ENCODE measurements at places on chromosomes 5 and 9.

GRCh38 chr5:68962757-68963484, 130.9 kb upstream of the SLC30A5 start:
- peak; percentile 45 for DNase-seq

DNA sequence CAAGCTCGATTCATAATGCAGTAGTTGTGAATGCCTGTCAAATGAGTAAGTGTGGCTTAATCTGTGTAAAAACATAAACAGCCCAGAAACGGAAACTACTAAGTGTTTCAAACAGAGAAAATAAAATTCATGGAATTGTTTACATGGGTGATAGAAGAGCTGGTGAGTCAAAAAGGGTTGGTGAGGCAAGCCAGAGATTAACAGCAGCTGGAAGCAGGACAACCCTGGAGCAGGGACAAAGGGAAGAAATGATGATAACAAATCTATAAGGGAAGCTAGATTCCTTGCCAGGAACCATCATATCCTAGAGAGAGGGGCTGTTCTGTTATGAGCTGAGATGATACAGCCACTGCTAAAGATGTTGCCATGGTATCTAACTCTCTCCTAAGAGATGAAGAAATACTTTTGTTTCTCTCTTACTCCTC, 18.0 kb upstream of the PRR16 start:
- peak; percentile 97 for DNase-seq

- DNase-seq: no peak
Observed at GRCh38 chr9:92476962-92477361, 5.3 kb downstream of the ASPN start.

DNA sequence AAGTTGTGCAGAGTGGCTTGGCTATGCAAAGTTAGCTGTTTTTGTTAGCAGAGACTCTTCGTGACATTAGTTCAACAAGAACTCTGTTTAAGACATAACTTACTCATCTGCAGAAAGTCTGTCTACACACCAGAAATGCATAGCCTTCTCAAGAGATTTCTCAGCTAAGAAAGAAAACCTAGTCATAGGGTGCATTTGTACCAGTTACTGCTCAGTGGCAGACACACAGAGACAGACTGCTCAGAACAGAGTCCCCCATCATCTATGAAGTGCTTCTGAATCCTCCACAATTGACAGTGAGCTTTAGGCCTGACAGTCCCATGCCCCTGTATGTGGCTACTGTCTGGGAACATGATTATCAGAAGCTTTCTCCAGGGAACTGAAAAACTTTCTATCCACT, 56.1 kb upstream of the IFNK start:
- DNase-seq: no peak

DNA sequence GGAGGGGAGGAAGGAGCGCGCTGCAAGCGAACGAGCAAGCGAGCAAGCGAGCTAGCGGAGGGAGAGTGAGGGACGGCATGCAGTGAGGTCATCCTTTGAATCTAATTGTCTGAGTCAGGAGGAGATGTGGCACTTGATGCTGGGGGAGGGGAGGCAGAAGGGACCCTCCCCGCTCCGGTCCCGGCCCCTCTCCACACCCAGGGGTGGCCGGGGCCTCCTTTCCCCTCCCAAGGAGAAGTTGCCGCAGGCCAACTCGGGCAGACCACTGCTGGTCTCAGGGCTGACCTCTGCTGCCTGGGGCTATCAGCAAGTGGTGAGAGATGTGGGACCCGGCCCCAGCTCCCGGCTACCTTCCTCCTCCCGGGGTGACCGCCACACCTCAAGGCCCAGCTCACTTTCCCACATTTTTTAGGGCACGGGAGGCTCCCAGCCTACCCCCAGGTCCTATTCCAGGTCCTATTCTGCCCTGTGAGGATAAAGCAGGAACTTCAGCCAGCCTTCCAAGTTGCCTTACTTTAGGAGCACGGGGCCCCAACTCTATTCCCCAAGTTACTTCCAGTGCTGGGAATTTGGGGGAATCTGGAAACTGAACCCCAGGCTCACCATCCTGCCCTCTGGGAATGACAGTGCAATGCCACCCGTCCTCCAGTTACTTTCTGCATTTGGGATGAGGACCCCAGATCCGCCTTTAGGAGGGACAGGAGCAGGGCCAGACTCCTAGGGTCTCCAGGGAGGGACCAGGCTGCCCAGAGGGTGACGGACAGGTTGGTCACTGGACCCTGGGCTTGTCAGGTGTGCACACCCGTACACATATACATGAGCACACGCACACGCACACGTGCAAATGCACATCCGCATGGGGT, 11.1 kb downstream of the CNTFR start:
- DNase-seq: peak; percentile 62

GRCh38 chr5:136886608-136887007, 521.3 kb upstream of the TRPC7 start:
- DNase-seq: no peak

- no peak for DNase-seq
Observed at GRCh38 chr9:133059623-133060022, 2.2 kb upstream of the CEL start.

DNA sequence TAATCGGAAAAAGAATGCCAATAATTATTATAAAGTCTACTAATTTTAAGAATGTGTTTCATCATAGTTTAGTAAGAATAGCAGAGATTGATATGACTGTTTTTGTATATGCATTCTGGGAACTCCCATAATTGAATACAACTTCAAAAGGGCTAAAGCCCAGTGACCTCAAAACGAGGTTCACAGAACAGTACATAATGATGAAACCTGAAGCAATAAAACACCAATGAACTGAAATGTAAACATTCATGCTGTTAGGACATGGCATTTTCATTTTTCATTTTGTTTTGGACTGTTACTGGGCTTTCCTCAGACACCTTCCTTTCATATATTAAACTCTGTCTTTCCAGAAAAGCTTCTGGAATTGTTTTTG, 684 bp upstream of the JMY start:
- DNase-seq: peak; percentile 52

GRCh38 chr9:82466616-82467260, 478.2 kb downstream of the SPATA31D1 start:
- DNase-seq: peak; percentile 17

GRCh38 chr5:116409591-116410296, 164.9 kb downstream of the SEMA6A start:
- no peak for DNase-seq

DNA sequence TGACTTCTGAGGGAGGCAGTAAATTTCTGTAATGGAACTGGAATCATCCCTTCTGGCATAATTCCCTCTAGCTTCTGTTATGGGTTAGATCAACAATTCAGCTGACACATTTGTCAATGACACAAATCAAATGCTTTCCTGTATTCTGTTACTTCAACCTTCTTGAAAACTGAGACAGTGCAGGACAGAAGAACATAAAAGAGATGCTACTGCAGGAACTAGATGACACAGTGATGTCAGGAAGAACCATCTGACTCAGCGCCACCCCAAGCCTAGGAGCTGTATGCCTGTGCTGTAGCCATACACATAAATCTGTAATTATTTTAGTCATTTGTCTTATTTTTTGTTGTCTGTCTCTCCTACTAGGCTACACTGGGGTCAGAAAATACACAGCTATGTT, 18.2 kb upstream of the CEP120 start:
- no peak for DNase-seq

- DNase-seq: no peak
Observed at GRCh38 chr5:133140311-133140710, 88.5 kb downstream of the HSPA4 start.

GRCh38 chr5:159971931-159972461, 36.9 kb upstream of the TTC1 start:
- no peak for DNase-seq

- no peak for DNase-seq
Observed at GRCh38 chr9:114429488-114429887, 41.7 kb upstream of the AKNA start.

GRCh38 chr9:92463984-92464383, 18.3 kb downstream of the ASPN start:
- peak; percentile 95 for DNase-seq

DNA sequence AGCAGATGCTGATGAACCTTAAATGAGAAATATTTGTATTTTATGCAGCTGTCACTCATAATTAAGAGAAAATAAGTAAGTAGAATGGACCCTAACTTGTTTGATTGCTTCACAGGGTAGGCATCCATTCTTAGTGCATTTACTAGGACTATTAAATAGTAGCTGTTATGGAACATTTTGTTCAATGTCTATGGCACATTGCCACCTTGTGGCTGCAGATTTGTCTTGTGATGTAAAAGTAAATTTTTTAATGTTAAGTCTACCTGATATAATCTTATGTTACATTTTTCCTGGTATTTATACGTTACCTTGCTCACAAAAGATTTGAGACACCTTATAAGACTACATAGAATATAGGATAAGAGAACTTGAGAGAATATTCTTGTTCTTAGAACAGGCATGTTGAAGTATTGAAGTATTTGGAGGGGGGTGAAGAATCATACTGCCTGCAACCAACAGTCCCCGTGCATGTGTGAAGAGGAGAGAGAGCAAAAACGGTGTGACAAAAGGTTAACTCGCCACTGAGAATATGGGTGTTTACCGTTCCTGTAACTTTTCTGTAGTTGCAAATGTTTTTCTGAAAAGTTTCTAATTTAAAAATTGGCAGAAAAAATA, 161.1 kb downstream of the MAST4 start:
- peak; percentile 56 for DNase-seq

- DNase-seq: no peak
Observed at GRCh38 chr5:118678746-118679145, 309.6 kb downstream of the DTWD2 start.

- no peak for DNase-seq
Observed at GRCh38 chr5:158629591-158630312, 470.0 kb downstream of the EBF1 start.

DNA sequence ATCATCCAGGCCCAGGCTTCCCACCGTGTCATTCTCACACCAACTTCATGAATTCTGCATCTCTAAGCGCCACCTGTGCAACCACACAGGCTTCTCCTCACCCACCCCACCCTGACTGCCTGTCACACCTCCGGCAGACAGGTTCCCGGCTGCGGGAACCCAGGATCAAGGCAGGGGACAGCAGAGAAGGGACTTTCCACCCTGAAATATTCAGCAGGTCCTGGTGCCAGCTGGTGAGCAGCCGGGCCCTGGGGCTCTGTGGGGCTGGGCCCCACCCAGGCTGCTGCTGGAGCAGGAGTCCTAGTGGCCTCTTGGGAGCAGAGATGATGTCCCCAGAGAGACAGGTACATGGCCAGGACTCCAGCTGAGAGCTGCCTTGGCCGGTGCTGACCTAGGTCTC, 12.7 kb downstream of the ANXA6 start:
- no peak for DNase-seq

DNA sequence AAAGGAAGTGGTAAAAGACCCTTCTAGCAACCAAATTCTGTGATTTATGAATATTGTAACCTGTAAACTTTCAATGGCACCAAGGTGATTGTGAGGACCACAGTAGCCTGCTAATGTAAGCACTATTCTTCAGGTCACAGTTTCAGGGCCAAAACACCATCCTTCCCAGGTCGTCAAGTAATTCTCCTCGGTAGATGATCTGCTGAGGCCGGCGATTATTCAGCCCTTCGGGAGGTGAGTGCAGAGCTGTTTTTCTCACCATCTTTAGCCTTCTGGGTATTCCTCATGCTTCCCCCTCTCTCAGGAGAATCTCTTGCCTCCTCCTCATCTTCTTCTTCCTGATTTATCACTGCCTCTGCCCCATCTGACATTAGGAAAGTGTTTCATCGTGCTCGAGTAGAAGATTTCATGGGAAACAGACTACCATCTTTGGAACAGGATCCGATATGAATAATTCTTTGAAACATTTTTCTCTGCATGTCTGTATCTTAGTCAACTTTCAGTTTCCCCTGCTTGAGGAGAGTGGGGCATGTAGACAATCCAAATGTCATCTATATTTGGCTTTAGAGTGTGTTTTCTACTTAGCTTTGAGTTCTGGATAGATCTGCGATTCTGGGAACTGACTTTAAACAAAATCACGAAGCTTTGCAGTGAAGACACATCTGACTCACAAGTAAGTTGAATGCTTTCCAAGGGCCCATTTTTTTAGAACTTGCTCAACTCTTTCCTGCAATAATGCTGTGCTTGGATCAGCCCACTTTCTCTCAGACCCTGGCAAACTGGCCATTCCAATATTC, 173.9 kb downstream of the AOPEP start:
- DNase-seq: peak; percentile 97
